Endodermal cell (in vitro differentiated cells): ENCODE measurements at places on chromosomes 6 and 20. TPM values are rescaled to one million over a fixed set of nuclear protein-coding genes. Genes with fewer than 3 reads are reported as not detected.

PNLDC1 gene
- total RNA-seq: not detected in 2 replicates

CLDN20 gene
- total RNA-seq: not detected in 3 replicates

NPEPL1 gene
- 72.8 to 94.0 TPM (median 79.0 TPM) in 3 replicates for total RNA-seq

SPTLC3 gene
- total RNA-seq: 0.21 to 1.6 TPM (median 1.4 TPM) in 3 replicates

JPH2 gene
- total RNA-seq: 1.0 to 1.9 TPM (median 1.0 TPM) in 3 replicates

TREM1 gene
- total RNA-seq: not detected in 2 replicates

MUC22 gene
- not detected in 2 replicates for total RNA-seq

MICA gene
- 10.7 and 12.5 TPM in 2 replicates for total RNA-seq

SSTR4 gene
- 0.27 TPM in 1 of 2 replicates, not detected in the other for total RNA-seq

ZNF391 gene
- total RNA-seq: 8.1 to 9.6 TPM (median 9.2 TPM) in 3 replicates

BCAS1 gene
- total RNA-seq: 0.09 TPM in 1 of 3 replicates, not detected in the others

BTN1A1 gene
- 0.11 TPM in 1 of 3 replicates, not detected in the others for total RNA-seq

ARMH2 gene
- total RNA-seq: not detected in 2 replicates

FKBP1C gene
- total RNA-seq: 0.55 and 0.88 TPM in 2 replicates

FHL5 gene
- not detected in 3 replicates for total RNA-seq
